ENCODE measurements at places on chromosomes 12 and 14.

DNA sequence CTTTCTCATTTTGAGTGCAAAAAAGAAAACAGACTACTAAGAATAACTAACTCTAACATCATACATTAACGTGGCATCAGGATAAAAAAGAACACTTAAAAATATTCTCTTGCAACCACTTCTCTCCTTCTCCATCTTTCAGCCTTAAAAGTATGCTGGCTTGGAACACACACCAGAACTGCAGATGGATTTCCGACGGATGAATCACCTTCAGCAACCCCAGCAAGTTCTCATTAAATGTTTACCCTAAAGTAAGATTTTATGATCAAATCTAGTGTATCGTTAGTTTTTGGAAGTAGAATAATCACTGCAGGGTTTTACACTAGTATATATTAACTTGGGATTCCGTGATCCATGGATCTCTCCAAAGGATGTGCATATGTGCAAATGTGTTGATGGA, 1.2 kb downstream of the NEK9 start:
- DNase-seq, result no peak

DNA sequence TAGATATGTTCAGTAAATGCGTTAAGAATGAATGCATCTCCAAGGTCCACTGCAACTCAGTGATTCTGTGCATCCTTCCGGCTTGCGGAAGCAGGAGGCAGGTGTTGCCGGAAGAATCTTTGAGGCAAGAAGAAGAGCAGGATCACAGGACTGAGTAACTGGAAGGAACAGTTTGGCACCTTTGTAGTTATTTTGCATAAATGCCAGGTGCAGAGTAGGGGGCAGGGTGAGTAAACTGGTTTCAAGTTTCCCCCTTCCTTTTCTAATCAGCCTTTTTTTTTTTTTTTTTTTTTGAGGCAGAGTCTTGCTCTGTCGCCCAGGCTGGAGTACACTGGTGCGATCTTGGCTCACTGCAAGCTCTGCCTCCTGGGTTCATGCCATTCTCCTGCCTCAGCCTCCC, 22.3 kb downstream of the DYRK4 start:
- DNase-seq, result no peak

DNA sequence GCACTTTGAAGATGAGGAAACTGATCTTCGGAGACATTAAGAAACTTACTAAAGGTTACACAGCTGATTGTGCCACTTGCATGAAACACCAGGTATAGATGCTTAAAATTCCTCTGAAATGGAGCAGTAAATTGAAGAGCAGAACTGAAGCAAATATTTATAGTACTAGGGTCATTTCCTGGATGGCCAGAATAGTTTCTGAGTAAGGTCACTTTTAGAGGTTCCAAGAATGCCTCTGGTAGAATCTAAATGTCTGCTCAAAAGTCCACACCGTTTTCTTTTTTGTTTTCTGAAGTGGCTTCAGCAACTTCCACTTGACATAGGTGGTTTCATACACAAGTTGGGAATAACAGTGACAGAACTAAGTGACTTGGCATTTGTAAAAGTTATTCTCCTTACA, 19.4 kb downstream of the TPH2 start:
- DNase-seq, result no peak

DNA sequence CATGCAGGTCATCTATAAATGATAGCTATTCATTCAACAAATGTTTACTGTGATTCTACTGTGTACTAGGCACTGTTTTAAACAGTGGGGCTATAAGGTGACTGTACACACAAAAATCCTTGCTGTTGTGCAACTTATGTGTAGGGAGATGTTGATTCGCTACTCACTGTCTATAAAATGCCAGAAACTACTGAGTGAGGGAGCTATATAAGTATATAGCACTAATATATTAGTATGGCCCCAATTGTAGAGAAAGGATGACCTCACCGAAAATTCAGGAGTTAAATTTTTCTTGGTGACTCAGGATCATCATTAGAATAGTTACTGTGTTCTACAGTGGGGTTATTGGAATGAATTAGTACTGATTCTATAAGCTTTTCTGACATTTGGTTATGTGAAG, 117.4 kb downstream of the TGFB3 start:
- DNase-seq, result no peak

- no peak for DNase-seq
These were observed 21.7 kb upstream of the GPATCH2L start for GRCh38 chr14:76129851-76130576.

- no peak for DNase-seq
These were observed 569.9 kb downstream of the TMTC2 start for GRCh38 chr12:83256562-83256961.

DNA sequence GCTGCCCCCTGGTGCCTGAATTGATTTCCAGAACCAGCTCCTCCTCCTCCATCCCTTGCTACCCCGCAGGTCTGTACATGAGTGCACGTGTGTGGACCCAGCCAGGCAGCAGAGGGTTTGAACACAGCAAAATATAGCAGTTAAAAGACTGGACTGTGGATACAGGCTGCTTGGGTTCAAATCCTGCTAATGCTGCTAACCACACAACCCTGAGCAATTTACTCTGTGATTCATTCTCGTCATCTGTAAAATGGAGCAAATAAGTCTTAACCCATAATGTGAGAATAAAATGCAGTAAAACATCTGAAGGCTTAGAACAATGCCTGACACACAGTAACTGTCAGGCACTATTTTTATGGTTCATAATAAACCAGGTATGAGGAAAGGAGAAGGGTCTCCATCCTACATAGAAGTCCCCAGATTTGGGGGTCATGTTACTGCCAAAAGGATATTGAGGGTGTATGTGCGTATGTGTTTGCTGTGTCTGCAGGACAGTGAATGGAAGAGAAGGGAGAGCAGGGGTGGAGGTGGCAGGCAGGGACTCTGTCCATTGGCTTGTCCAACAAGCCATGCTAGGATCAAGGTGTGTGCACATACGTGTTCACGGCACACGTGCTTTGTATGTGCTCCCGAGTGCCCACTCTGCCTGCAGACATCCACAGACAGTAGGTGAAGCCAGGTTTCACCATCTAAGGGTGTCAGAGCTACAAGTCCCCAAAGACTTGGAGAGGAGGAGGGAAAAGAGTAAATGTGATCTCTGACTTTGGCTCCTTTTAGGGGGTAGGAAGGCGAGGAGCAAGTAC, 1.5 kb upstream of the STAT6 start:
- no peak for DNase-seq

GRCh38 chr14:75907756-75908359, 73.9 kb downstream of the TGFB3 start:
- DNase-seq, result no peak

- no peak for DNase-seq
These were observed 163.0 kb upstream of the TMCC3 start for GRCh38 chr12:94813314-94813713.

DNA sequence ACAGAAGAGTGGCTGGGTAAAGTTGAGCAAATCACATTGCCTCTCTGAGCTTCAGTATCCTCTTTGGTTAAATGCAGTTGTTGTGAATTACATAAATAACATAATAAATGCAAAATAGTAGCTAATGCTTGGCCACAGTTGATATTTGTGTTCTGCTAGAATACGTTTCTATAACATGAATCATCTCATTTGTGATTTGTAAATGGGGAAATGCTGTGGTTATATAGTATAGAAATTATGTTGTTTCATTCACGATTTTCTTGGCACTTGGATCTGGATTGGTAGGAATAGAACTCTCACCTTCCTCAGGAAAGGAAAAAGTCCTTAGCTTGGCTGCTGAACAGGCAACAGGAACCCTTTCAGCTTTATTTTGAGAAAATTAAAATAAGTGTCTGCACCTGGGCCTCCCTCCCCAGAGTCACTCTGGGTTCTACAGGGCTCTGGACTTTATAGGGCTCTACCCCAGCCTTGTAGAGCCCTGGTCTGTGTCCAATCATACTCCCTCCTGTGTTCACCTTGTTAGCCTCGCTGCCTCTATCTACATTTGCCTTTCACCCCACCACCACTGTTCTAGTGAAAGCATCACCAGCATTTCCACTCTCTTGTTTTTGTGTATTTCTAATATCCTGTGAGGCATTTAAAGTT, 107.7 kb upstream of the BCAT1 start:
- DNase-seq, result no peak

GRCh38 chr14:97218691-97219430, 421.7 kb downstream of the VRK1 start:
- no peak for DNase-seq

GRCh38 chr14:91888641-91889476, 21.5 kb upstream of the TC2N start:
- no peak for DNase-seq

GRCh38 chr12:26713885-26714383, 119.1 kb downstream of the ITPR2 start:
- no peak for DNase-seq

DNA sequence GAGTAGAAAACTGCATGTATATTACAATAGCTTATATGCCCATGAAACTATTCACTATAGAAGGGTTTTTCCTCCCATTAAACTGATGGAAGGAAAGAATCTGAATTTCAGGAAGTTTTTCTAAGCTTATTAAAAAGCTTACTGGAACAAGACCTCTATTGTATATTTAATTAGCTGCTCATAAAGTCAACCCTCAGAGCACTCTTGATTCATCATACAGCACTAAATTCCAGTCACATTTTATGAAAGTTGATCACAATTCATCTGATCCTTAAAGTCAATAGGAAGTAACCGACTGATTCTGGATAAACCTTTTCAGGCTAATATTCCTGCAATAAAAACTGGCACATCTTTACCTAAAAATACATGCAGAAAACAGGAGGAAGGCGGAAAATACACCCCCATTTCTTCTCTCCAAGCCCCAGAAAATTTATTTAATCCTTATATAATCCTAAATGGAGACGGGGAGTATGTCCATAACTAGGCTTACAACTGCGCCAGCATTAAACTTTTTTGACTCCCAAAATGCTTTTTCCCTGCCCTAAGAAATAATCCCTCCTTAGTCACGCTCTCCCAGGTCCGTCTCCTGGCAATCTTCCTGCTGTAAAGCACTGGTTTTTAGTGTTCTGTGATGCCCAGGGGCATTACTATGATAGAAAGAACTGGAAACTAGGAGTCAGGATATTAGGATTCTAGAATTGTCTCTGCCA, 35.3 kb downstream of the DICER1 start:
- no peak for DNase-seq

GRCh38 chr12:31297572-31298514, 28.1 kb downstream of the SINHCAF start:
- DNase-seq, result no peak

- DNase-seq, result no peak
These were observed 4.2 kb downstream of the RNASE9 start for GRCh38 chr14:20556500-20557211.

DNA sequence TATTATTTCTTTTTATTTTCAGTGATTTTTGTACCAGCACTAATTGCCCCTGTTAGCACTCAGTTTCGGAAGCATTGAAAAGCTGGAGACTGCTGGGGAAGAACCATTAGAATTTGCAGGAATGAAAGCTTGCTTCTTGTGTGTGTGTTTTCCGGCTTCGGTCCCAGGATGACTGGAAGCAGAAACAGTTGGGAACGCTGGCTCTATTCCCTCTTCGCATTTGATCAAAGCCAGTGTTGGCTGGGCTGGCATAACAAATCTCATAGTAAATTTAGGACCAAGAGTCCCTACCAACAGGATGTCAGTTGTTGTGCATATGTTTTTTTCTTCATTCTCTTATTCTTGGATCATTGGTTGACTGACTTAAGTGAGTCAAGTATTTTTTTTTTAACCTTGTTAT, 53.6 kb upstream of the TRAF3 start:
- no peak for DNase-seq

- no peak for DNase-seq
These were observed 32.2 kb downstream of the DIP2B start for GRCh38 chr12:50536831-50537537.

Measured in right atrium auricular region (tissue), 2 donors.